ENCODE measurements at places on chromosomes 6 and 20.

DNA sequence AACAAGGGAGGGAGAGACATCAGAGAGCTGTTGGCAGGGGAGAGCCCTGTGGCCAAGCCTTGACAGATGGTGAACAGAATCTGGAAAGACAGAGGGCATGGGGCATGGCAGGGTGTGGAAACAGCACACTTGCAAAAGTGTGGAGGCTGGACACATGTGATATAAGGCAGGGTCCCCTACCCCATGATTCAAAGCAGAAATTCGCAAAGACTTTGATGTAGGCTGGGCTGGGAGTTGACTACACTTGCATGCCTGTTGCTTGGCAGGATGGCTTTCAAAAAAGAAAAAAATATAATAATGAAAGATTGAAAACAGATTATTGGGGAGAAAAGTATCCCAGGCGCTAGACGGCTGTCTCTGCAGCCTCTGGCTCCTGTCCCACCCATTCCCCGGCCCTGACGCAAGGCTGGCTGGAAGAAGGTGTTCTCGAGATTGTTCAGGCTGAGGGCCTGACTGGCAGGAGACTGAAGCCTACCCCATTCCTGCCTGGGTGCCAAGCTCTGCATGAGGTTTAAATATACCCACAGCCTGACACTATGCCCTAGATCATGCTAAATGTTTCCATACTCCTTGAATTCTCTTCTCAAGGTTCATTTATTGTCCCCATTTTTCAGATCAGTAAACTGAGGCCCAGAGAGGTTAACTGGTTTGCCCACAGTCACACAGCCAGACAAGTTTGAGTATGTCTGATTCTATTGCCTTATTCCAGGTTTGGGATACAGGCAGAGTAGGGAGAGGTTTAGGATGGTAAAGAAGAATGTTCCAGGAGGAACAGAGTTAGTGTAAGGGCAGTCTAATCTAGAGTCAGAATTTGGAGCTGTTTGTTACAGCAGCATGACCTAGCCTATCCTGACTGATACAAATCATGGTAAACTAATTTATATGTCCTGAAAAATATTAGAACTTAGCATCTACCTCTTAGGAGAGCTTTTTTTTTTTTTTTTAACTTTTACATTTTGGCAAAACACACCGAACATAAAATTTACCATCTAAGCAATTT lies 23.4 kb upstream of the CCN5 start:
- DNase-seq = no peak

DNA sequence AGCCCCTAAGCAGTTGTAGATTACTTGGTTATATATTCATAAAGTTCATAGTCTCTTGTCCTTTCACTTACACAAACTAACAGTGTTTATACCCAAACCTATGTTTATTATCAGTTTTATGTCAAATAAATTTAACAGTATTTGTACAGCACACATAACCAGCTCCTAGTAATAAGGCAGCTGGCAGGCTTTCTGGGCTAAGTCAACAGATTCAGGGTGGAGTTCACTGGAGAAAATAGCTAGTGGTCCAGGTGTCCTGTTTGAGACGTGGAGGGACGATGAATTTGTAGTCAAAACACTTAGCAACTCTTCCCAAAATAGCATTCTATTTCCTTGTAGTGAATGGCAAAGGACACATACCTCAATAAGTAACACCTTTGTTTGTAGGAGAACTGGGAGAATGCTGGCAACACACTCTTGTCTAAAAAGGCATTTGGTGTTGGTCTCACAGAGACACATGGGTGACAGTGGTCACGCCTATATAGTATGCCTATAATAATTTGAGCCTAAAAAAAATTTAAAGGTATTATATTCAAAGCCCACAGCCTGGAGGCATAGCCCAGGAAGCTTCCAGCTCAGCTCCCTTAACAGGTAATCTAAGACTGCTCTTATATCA lies 156.4 kb upstream of the CARMIL1 start:
- no peak for DNase-seq

DNA sequence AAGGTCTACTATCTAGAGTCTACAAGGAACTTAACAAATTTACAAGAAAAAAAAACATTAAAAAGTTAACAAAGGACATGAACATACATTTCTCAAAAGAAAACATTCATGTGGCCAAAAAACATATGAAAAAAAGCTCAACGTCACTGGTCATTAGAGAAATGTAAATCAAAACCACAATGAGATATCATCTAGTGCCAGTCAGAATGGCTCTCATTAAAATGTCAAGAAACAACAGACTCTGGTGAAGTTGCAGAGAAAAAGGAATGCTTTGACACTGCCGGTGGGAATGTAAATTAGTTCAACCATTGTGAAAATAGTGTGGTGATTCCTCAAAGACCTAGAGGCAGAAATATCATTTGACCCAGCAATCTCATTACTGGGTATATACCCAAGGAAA lies 48.3 kb downstream of the OGFRL1 start:
- no peak for DNase-seq

DNA sequence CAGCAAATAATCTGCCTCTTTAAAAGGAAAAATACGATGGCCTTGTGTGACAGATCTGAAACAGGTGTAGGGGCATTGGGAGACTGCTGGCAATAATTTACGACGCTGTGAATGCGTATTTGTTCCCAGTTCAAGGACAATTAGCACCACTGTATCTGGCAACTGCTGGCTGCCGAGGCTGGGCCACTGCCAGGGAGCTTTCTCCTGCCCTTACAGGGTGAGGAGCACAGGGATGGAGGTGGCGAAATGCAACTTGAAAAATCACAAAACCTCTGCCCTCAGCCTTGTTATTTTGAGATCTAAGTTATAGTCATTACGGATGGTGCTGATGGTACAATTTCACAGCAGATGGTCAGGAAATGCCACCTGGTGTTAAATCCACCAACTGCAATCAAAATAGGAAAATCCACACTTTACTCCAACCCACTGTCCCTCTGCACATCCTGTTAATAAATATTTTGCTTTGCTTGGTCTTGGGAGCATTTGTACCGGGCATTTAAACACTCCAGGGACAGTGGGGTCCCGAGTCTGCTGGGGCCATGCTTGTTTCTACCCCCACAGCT lies 6.4 kb downstream of the MYLK4 start:
- DNase-seq = no peak

DNA sequence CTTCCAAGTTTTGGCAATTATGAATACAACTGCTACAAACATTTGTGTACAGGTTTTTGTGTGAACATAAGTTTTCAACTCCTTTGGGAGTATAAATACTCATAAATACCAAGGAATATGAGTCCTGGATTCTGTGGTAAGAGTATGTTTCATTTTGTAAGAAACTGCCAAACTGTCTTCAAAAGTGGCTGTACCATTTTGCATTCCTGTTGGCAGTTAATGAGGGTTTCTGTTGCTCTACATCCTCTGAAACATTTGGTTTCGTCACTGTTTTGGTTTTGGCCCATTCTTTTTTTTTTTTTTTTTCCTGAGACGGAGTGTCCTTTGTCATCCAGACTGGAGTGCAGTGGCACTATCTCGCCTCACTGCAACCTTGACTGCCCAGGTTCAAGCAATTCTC lies 8.5 kb downstream of the AP5S1 start:
- DNase-seq = no peak

DNA sequence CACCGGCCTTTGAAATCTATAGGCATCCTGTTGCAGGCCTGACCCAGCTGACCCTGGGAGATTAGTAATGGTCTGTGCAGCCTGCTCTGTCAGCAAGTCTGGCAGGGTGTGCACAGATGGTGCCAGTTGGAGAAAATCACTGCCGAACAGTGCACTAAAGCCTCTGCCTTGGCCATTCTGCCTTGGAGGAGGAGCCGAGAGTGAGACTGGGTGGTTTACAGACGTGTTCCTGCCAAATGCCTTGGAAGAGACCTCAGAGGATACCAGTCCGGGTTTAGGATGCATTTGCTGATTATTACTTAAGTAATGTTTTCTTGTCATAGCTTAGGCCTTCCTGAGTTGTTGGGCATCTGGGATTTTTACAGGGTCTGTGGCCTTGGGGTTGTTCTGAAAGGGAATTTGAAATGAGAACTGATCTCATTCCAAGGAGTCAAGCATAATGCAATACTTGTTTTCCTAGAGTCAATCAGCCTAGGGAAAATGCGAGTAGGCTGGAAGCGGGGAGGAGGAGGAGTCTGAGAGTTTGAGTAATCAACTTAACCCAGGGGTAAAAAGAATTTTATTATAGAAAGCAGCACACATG lies 292.1 kb downstream of the SOX4 start:
- DNase-seq = no peak
